Stimulated activated CD4-positive, alpha-beta T cell treated with anti-CD3 and anti-CD28 coated beads, Interleukin-2, amount 100 ng/mL, for 24 hours (primary cell): ENCODE measurements at places on chromosomes 4 and X.

DNA sequence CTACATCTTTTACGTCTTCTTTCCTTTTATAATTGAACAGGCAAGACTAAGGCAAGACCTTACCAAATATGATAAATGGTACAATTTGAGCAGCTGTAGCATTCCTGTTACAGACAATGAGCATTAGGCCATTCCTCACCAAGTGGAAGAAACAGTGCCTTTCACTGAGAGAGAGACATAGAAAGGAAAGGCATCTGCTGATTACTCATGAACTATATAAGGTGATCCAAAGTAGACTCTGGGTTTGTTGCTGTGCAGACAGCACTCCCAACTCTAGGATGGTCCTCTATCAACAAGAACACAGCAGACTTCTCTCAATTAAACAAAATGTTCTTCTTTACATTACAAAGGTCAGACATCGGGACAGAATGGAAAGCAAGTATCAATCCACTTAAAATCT is 91.9 kb downstream of the FAM13A start:
- DNase-seq, result no peak

GRCh38 chr4:7630568-7631287 is 196.0 kb upstream of the PSAPL1 start:
- no peak for DNase-seq

- no peak for DNase-seq
Observed at GRCh38 chr4:100069207-100069606, 119.1 kb upstream of the H2AZ1 start.

GRCh38 chr4:8343967-8344331 is 74.4 kb downstream of the HTRA3 start:
- no peak for DNase-seq

DNA sequence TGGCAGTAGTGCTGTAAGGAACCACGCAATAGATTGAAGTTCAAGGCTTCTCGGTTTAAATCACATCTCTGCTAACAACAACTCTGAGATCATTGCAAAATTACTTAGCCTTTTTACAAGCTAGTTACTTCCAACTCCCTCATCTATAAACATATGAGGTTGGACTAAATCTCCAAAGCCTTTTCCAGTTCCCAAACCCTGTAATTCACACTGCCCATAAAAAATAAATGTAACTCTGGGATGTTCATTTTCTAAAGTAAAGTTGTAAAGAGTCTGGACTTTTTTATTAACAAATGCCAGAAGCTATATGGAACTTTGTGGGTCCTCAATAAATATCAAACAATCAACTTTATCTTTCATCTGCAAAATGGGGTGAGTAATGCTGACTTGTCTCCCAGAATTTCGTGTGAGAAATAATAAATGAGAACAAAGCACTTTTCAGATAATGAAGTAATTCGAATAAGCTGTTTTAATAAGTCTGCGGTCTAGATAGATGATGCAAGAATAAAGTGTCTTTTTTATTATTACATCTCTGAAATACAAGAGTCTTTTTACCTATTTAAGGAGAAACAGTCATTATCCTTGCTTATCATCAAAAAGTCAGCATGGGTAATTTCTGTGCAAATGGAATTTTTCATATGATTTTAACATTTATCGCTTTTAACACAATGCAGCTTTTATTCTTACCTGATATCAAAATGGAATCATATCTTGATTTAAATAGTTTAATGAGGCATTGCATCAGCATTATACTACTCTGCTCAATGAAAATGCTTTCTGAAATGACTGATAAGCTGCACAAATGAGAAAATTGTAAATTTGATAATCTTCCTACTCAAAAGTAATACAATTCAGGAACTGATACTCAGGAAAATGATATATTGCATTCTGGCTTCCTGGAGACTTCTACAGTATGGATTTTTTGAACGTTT is 252.6 kb downstream of the BANK1 start:
- DNase-seq, result no peak

- DNase-seq, result peak; percentile 41
Observed at GRCh38 chr4:80362578-80363181, 27.1 kb downstream of the CFAP299 start.

GRCh38 chr4:188417181-188417580 is 277.9 kb downstream of the TRIML1 start:
- no peak for DNase-seq

DNA sequence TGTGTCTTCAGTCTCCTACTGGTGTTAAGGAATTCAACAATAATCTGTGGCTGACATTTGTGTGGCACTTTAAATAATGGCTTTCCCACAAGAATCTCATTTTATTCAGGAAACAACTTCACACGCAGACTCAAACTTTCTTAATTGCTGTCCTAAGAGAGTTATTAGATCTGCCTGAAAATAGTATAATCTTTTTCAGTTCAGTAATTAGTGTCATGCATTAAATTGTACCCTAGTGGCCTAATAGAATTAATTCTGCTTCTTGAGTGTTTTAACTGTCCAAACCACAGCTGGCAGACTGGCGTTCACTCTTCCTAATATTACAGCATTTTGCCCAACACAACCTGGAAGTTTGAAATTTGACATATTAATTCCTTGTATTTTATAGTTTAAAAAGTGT is 107.1 kb downstream of the GRIA2 start:
- DNase-seq, result no peak

DNA sequence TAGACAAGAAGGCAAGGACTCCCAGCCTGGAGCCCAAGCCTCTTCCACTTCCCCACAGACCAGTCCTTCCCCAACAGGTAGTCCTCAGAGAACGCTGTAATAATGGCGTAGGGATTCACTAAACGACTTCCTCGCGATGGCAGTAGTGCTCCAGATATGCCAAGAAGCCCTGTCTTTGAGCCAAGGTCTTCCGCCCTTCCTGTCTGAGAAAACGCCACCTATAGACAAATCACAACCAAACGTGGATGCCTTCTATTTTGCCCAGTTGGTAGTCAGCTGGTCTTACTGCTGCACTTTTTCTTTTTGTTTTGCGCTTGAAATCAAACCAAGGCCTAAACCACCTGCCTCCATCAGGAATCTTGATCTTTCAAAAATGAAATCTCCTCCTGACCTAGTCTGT is 203.3 kb downstream of the OR13H1 start:
- DNase-seq, result no peak

- DNase-seq, result no peak
Observed at GRCh38 chrX:135421932-135422809, at the start of gene SMIM10L2A. Gene SMIM10L2A, plus strand, starts transcription at chrX:135421944. Its CDS starts 188 bp downstream, at chrX:135422132.

DNA sequence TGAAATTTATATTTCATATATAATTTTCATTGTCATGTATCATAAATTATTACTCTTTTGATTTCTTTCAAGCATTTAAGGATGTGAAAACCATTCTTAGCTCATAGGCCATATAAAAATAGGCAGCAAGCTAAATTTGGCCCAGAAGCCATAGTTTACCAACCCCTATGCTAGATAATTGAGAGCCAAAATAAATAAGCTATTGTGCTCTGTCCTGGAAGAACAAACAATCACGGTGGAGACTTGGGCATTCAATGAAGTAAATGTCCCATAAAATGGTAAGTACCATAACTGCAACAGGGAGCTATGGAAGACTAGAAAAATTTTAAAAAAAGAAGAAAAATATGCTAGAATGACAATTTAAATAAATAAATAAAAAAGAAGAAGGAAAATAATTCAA is 60.9 kb upstream of the PACRGL start:
- DNase-seq, result no peak

DNA sequence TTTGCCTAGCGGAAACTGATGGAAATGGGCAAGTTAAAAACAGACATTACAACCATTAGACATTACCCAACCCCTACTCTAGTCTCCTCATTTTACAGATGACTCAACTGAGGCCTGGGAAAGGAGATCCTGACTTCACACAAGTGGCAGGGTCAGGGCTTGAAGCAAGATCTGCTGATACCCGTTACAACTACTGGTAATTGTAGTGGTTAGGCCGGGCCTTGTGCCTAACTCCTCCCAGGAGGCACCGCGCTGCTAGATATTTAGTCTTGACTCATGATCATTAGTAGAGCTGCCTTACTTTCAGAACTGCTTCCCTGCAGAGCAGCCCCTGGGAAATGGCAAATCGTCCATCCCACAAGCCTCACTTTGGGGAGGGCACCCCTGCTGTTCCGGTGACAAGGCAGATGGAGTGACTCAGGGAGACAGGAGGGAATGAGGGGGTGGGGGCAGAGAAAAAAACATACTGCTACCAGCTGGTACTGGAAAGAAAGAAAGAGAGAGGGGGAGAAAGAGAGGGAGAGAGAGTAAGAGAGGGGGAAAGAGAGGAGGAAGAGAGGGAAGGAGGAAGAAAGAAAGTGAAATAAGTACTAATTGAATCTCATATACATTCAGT is 12.2 kb downstream of the ARHGEF6 start:
- DNase-seq, result peak; percentile 59

GRCh38 chr4:164579270-164579942 is 174.5 kb upstream of the SMIM31 start:
- DNase-seq, result no peak

- no peak for DNase-seq
Observed at GRCh38 chrX:42077675-42078074, 154.3 kb upstream of the CASK start.

GRCh38 chr4:153781717-153782416 is 7.0 kb downstream of the SFRP2 start:
- DNase-seq, result no peak

DNA sequence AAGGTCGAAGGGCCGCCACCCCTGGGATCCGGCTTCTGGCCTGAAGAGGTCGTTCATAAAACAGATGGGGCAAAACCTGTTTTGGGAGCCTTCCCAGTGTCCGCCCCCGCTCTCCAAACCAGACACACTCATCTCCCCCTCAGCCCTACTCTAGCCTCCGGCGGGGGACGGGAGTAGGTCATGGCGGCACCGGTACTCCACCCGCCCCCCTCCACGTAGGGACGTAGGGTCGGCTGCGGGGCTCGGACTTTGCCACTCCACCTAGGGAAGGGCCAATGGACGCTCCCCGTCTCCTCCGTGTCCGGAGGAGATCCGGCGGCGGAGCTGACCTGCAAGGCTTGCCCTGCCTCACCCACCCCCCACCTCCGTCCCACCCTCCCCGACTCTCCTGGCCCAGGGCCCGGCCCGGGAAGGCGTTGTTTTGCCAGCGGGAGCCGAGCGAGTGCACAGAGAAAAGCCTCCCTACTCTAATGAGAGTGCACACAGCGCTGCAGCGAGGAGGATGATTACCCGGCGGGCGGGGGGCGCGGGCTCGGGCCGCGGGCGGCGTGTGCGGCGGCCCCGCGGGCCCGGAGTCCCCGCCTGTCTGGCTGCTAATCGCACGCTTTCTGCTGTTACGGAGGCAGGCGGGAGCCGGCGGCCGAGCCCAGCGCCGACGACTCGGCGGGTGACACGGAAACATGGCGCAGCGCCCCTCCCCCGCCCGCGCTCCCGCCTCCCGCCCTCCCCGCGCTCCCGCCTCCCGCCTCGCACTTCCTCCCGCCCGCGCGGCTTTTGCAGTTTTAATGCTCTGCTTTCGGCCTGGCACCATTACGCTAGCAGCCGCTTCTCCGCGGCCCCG is 8.3 kb upstream of the BCOR start:
- DNase-seq, result peak; percentile 69

- no peak for DNase-seq
Observed at GRCh38 chr4:140789759-140790158, 33.6 kb upstream of the TBC1D9 start.

DNA sequence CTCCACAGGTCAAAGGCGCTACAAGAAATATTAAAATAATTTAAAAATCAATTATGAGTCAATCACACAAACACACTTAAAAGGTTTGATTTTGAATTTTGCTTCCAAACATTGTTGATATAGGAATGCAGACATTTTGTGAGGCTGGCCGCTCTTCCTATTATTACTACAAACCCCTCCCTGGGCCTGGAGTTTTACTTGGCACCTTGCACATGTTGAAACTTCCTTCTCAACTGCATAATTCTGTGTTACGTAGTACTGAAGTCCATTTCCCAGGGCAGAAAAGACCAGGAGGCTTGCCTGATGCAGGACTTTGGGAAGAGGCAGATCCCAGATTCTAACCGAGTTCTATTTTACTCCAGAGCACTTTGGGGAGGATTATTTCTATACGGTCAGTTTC is 71.5 kb downstream of the CYTL1 start:
- no peak for DNase-seq

GRCh38 chrX:153925739-153926551 is at the start of gene ARHGAP4:
Gene ARHGAP4, minus strand, starts transcription at chrX:153926264. Its CDS starts 62 bp downstream, at chrX:153926202.
- DNase-seq, result peak; percentile 61

- DNase-seq, result no peak
Observed at GRCh38 chrX:103183912-103184311, 31.0 kb upstream of the BEX4 start.

GRCh38 chr4:77865259-77865658 is 2.6 kb downstream of the MRPL1 start:
- no peak for DNase-seq

DNA sequence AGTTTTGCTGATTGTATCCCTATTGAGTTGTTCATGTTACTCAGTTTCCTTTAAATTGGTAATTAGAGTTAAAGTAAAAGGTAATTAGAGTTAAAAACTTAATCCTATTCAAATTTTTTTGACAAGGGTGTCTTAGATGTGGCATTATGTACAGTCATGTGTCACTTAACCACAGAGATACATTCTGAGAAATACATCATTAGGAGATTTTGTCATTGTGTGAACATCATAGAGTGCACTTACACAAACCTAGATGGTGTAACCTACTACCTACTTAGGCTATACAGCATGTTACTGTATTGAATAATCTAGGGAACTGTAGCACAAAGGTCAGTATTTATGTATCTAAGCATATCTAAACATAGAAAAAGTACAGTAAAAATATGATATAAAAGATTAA is 39.2 kb downstream of the BEX3 start:
- DNase-seq, result no peak

- no peak for DNase-seq
Observed at GRCh38 chrX:118961866-118962560, 12.4 kb upstream of the LONRF3 start.

DNA sequence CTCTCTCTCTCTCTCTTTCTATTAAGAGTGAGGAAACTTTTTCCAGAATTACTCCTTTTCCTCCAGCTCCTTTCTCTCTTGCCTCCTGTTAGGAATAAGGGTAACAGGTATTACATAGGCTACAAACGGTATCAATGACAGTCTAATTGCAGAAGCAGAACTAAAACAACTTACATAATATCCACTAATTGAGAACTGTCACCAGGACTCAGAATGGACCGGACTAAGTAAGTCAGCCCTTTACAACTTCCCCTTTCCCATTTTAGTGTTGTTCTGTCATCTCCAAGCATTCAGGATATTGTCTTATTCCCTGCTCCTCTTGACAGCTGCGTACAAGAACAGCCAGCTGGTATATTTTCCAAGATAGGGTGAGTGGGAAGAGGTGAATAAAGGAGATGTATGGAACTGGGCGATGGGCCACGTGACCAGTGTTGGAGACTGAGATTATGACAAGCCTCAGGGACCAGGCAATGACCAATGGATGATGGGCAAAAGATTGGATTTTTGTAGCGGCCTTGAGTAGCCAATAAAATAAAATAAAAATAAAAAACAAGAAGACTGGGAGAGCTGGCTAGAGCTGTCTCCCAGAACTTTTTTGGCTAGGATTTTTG is 2.3 kb upstream of the FNIP2 start:
- no peak for DNase-seq

GRCh38 chrX:39227371-39227770 is 426.1 kb downstream of the MID1IP1 start:
- no peak for DNase-seq

DNA sequence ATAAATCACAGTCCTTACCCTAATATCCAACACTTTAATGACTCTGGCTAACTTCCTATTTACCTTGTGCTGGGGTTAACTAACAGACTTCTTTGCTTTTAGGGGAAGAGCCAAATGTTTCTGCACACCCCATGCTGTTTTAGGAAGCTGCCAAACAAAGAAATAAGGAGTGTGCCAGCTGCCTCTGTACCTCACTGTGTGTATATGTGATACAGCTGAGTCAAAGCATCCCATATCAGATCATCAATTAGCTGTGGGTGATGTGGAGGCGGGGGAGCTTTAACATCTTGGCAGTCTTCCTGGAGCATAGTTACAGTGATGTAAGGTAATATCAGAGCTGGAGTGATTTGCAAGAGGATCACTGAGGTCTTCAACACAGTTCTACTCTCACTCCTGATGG is 95.4 kb downstream of the COL25A1 start:
- no peak for DNase-seq
